Lung microvascular endothelial cell (primary cell): ENCODE measurements at places on chromosomes 1 and 21.

DNA sequence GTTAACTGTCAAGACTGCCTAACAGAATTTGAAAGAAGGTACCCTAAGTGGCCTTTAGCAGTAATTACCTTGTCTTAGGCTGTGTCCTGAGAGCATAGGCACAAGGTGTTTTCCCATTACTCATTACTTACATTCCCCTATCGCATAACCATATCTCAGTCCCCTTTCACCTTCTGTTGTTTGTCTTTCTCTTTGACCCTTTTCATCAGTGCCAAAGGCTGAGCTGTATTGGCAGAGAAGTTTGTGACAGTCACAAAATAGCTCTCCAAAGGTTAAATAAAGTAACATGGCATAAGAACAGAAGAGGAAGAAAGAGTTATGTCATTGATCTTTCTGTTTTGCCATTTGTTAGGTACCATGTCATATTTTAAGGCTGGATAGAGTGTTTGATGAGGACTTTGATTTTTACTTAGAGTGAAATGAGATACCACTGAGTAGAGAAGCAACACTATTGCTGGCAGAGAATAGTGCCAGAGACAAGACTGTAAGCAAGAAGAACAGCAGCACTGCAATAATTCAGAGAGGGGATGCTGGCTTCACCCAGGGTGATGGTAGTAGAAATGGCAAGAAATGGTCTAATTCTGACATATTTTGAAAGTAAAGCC is 497.8 kb downstream of the TTLL7 start:
- DNase-seq: no peak

DNA sequence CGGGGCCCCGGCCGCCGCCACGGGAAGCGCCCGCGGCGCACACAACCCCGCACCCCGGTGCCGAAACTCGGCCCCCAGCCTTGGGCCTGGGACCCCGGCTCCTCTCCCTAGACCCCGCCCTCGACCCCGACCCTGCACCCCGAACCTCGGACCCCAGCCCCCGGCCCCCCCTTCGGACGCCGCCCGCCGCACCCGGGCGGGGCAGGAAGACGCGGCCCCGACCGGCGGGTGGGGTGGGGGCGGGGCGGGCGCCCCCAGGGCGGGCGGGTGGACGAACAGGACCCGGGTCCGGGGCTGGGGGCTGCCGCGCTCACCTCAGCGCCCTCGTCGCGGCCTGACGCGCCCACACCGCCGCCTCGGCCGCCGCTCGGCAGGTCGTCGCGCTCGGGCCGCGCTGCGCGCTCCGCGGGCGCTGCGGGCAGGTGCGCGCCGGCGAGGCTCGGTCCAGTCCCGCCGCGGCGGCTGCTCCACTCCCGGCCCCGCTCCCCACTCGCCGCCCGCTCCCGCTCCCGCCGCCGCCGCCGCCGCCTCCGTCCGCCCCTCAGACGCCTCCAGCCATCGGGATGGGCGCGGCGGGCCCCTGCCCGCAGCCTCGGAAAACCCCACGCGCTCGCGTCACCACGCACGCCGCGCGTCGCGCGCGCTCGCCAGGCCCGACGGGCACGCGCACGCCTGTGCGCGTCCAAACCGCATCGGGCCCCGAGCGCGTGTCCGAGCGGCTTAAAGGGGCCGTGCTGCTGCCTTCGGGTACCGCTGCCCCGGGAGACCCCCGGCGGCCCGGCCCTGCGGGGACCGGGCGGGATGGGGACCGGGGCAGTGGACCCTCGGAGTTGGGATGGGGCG is at the start of gene GNB1:
Gene GNB1 (minus strand): TSS at position 582 of the 843 bp plus-strand sequence. CDS start 65,634 bp downstream, outside the sequence.
- peak; percentile 90 for DNase-seq

- peak; percentile 84 for DNase-seq
Measured at GRCh38 chr1:79161077-79161476, 154.5 kb upstream of the ADGRL4 start.

DNA sequence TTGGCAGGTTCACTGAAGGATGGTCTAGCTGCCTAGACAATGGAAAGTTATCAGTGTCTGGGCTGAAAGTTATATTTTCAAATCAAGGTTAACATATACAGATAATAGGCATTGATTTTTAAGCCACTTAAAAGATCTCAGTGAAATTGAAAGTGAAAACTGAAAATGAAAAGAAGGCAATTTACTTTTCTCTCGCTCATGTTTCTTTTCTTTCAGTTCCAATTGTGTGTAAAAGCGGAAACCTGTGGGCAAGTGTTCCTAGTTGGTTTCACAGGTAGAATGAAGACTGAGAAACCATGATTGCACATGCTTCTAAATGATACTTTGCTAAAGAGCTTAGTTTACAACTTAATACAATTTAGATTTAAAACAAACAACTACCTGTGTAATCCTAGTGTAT is 383.7 kb downstream of the ZP4 start:
- no peak for DNase-seq

DNA sequence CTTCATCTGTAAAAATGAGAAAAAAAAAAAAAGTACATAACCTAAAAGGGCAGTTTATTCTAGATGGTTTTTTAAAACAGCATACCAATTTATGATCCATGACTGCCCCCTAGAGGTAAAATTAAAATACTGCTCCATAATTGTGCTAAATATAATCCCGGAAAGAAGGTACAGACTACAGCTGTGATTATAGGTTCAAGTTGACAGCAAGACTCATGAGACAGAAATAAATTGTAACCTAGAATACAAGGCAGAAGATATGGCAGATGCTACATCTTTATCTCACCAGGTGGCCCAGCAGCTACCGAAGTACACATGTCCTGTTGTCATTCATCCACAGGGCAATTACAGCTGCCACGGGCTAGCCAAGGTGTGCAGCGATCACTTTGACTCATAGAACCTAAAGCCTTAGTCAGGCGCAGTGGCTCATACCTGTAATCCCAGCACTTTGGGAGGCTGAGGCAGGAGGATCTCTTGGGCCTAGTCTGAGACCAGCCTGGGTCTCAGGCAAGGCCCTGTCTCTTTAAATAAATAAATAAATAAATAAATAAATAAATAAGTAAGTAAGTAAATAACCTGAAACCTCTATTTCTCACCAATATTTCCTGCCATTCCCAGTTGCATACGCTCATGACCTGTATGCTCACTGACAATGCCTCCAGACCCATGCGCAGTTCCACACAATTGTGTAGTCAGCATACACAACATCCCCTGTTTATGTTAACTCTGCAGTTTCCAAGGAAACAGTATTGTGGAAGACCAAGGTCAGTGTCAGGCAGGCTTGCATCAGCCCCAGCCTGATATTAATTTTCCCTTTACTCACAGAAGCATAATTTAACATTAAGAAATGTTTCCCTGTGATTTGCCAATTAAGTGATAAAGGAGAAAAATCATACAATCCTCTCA is 18.3 kb upstream of the PPIE start:
- DNase-seq: peak; percentile 63

DNA sequence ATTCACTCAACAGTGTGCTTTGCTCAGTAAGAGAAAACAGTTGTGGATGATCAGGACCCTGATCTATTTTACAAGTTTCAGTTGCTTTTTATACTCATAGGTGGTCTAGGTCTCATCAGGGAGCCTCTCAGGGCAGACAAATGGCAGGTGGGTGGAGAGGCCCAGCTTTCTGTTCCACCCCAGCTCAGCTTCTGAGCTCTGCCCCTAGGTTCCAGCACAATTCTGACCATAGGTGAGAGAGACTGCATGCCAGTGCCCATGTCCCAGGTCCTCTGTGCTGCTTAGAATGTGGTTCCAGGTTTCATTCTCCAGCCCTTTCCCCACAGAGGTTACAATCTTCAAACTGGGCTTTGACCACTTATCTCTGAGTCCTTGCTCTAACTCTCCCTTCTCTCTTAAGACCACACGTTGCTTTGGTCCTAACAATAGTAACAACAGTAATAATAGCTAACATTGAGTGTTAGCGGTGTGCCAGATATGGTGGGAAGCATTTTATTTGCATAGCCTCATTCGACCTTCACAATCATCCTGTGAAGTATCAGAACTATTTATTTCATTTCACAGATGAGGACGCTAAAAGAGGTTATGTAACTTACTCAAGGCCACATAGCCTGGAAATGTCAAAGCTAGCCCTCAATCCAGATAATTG is 19.6 kb upstream of the DUSP10 start:
- no peak for DNase-seq

- DNase-seq: no peak
Measured at GRCh38 chr1:12598974-12599373, 19.0 kb downstream of the DHRS3 start.

GRCh38 chr1:6086762-6087376 is 41.2 kb downstream of the KCNAB2 start:
- DNase-seq: no peak

- DNase-seq: peak; percentile 58
Measured at GRCh38 chr1:91685994-91686393, 185.3 kb downstream of the CDC7 start.

DNA sequence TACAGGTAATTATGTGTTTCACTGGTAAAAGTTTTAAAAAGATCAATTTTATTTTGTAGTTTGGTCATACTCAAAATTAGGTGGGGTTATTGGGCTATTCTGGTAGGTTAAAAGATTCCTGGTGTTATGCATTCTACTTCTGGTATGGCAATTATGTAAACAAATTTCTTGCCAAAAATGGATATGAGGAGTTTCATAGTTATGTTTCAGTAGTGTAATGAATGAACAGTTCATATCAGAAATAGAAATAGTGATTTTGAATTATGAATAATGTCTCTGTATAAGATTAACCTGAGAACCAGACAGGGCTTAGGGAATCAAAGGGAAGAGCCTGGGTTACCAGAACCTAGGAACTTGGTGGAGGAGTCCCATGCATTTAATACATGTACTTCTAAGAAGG is 15.9 kb downstream of the ATF6 start:
- DNase-seq: no peak

DNA sequence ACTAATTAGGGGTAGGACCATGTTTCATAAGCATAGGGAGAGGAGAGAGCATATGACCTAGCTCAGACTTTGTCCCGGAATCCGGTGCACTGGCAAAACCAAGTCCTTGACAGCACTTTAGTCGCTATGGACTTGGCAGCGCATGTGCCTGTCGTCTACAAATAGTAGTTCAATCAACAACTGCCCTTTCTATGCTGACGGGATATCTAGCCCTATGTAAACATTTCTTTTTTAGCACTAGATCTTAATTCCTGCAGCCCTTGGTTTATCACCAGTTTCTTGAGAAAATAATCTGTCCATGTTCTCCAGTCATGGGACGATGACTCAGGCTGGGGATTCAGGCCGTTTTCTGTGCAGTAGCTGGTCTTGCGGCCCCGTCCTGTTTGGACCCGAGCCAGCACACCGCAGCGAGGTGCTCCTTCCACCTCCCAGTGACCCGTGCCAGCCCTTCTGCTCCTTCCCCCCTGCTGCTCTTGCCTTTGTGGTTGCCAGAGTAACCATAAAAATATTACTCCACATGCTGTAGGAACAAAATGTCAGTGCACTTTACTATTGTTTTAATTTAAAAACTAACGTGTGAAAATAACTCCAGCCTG is 8.6 kb upstream of the MT1HL1 start:
- peak; percentile 3 for DNase-seq

GRCh38 chr21:41367945-41368734 is 6.3 kb downstream of the MX2 start:
- no peak for DNase-seq

GRCh38 chr21:41768437-41769042 is 1.7 kb upstream of the RIPK4 start:
- DNase-seq: peak; percentile 83

DNA sequence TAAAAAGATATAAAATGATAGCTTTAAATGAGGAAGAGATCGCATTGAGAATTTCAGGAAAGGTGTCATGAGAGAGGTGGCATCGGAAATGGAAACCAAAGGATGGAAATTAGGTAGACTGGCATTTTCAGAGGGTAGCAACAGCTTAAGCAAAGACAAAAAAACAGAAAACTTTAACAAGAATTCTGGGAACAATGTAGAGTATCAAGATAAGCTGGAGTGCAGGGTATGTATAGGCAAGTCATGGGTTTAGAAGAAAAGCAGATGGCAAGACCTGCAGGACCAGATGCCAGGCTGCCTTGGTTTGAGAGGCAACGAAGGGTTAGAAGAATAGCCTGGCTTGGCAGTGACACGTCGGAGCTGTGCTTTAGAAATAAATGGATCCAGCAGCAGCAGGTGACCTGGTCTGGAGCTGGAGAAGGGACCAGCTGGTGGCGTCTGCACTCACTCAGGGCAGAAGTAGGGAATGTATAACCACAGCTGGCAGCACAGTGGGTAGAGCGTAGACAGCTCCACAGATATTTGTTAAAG is 149.4 kb upstream of the TIAM1 start:
- DNase-seq: no peak

DNA sequence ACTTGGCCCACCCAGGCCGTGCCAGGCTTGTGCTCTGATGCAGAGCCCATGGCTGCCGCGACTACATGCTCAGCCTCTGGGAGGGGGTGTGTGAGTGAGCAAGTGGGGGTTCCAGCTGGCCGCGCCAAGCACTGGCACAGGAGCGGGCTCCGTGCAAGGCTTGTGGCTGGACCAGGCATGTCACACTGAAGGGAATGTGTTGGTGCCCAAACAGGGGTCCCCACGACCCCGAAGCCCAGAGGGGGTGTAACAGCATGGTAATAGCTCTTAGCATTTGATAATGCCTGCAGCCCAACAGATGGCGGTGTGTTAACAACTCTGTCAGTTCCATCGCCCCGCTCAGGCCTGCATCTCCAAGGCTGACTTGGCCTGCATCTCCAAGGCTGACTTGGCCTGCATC is 38.3 kb upstream of the CD46 start:
- DNase-seq: no peak

- no peak for DNase-seq
Measured at GRCh38 chr1:31381394-31382294, 8.8 kb upstream of the FABP3 start.

GRCh38 chr1:201655243-201655642 is 116.3 kb downstream of the NAV1 start:
- DNase-seq: peak; percentile 67

DNA sequence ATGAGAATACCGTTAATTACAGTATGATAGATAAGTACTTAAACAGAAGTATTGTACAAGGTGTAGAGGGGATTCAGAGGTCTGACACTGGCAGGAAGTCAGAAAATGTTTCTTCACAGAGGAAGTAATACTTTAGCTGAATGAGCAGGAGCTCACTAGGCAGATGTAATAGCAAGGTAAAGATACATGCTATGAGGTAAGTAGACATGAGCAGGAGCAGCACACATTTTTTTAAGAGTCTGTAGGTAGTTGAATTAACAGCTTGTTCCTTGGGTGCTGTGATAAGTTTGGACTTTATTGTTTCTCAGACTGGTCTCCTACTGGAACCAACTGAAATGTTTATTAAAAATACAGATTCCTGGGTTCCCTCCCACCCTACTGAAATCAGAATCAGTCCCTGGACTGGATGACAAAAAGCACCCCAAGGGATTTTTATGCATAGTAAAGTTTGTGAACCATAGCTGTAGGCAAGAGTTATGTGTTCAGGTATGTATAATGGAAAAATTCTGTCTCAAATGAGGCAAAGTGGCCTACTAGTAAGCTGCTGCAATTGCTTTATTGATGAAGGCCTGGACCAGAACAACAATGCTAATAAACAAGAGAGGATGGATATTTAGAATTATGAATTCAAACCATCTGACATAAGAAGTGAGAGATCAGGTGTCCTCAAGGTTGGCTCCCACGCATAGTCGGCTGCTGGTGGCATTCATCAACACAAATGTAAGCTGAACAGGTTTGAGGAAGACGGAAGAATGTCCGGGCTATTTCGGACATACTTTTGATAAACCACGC is 902 bp downstream of the AP4B1 start:
- no peak for DNase-seq
